ENCODE measurements at places on chromosomes 12 and 14.

GRCh38 chr12:116188581-116188980 lies 88.9 kb downstream of the MED13L start:
- DNase-seq = no peak

- no peak for DNase-seq
Measured at GRCh38 chr12:25771041-25771440, 187.4 kb upstream of the RASSF8 start.

DNA sequence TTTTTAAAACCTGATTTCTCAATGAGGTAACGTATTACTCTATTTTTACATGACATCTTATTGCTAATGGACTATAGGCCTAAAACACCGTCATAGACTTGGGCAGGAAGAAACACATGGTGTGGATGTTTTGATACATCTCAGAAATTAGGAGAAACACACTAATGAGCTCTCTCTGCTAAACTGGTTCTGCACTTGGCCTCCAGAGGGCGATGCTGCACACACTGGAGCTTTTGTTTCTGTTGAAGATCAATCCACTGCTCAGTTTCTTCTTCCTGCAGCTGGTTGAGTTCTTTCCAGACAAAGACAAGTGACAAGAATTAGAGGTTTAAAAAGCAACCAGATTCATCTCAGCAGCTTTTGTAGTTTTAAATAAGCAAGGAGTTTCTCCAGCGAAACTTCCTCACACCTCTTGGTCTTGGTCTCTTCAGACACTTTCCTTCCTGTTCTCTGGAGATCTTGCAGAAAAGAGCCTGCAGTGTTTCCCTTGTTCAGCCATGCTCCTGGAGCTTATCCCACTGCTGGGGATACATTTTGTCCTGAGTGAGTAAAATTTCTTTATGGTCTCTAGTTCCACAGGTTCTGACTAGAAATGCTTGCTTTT lies 178.5 kb upstream of the OR4E1 start:
- no peak for DNase-seq

DNA sequence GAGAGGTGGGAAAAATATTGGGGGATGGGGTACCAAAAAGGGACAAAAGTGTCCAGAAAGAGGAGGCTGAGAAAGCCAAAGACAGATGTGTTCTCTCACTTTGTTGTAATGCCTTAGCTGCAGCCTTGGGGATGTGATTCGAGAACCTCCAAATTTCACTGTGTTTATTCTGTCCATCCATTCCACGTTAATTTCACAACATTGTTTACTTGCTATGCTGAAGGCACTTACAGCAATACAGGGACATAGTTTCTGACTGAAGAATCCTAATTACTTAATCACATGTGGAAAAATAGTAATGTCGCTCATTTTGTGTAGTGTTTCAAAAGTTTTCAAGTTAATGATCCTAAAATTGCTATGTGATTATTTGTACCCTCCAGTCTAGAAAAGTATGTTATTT lies 146.2 kb upstream of the SLC38A2 start:
- DNase-seq = no peak

- DNase-seq = no peak
Measured at GRCh38 chr14:22408547-22408946, 180.5 kb downstream of the DAD1 start.

GRCh38 chr14:66085224-66085623 lies 400.9 kb upstream of the CCDC196 start:
- no peak for DNase-seq

DNA sequence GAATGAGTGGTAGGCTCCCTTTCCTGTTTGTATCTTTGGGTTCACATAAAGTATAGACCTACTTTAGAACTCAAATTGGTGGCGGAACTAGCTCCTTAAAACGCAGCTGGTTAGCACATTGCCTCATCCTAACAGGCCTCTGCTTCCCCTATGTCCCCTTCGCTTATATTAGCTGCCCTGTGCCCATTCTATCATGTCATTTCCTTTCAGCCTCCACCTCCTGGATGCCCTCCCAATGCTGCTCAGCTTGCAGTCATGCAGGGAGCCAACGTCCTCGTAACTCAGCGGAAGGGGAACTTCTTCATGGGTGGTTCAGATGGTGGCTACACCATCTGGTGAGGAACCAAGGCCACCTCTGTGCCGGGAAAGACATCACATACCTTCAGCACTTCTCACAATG lies 3.5 kb downstream of the DAZAP2 start:
- no peak for DNase-seq

DNA sequence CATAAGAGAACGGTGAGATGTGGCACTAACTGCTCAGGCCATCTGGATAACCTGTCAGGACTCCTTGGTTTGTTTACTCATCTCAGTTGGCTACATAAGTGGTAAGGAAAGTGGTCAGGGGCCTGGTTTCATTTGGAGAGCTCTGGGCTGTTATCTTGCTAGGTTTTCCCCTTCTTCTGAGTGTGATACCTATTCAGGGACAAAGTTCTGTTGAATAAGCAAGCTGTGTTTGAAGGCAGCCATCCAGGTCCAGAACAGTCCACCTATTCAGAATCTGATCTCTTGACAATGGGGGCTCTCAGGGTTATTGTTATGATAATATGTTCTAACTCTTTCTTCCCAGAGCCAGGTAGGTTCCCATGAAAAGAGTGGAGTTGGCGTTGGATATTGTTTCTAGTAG lies 194.9 kb downstream of the PAH start:
- no peak for DNase-seq

DNA sequence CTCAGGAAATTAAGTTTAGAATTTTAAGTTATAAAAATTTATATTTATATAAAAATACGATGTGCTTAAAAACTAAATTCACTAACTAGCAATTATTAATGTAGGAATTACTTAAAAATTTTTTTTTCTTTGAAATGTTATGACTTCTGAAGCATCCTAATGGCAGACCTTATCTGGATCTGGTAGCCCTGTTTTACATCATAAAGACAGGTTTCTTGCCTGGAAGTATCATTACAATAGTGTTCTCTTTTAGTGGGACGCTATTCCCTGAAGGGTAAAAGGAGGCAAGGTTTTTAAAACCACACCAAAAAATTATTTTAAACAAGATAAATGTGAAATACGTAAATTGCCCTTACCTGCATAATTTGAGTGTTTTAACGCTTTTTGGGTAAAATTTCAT lies 2.1 kb downstream of the WDR20 start:
- no peak for DNase-seq

DNA sequence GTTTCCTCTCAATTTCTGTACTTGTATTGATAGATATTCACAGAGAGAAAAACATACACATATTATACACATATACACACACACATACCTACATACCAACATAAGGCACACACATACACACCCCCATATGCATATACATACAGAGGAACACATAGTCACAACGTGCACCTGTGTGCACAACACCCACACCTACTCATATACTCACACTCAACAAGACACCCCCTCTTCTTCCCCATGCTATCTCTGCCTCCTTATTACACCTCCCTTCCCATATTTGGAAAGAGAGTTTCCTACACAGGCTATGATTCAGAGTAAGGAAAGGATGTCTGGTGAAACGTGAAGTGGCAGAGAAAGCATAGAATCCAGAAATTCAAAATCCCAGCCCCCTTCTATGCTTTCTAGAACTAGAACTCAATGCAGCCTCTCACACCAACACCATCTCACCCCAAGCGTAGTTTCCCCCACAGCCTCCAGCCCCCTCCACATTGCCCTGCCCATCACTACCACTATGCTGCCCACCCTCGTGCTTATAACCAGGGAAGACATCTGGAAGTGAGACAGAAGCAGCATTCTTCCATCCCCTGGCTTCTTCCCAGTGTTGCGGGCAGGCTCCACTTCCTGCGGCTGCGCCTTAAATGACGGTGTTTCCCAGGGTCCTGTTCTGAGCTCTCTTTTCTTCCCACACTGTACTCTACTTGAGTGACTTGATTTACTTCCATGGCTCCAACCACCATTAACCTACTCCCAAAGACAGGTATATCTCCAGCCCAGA lies 2.4 kb downstream of the RNASE8 start:
- DNase-seq = no peak

- DNase-seq = no peak
Measured at GRCh38 chr14:36505181-36505815, 14.7 kb downstream of the NKX2-1 start.

- DNase-seq = no peak
Measured at GRCh38 chr12:98514982-98515286, 456 bp upstream of the TMPO start.

DNA sequence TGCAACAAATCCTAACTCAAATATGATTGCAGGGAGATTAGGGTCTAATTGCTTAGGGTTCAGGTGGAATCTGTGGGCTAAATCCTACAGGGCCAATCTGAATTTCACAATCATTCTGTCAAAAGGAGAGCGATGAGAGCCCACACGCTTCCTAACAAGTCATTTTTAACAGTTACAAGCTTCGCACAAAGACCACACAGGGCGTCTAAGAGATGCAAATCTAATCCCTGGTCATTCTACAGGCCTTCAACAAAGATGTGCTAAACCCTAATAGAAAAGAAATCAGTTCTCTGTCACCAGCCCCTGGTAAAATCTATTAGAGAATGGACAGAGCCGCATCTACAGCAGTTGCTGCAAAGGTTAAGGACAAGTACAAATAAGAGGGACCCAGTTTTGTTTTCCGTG lies 15.3 kb downstream of the NKX2-1 start:
- no peak for DNase-seq

DNA sequence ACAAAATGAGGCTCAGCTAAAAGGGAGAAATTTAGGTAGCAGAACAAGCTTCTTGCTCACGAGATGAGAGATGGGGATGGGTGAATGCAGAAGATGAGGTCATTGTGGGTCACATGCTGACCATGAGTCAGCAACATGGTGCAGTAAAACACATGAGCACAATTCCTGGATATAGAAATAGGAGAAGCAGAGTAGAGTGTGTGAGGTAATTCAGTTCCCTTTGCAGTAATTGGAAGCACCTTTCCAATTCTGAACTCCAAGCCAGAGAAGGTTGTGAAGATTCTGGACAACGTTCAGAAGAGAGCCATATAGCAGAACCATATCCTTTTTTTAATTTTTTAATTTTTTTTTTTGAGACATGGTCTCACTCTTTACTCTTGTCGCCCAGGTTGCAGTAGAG lies 62.0 kb upstream of the LMNTD1 start:
- no peak for DNase-seq

DNA sequence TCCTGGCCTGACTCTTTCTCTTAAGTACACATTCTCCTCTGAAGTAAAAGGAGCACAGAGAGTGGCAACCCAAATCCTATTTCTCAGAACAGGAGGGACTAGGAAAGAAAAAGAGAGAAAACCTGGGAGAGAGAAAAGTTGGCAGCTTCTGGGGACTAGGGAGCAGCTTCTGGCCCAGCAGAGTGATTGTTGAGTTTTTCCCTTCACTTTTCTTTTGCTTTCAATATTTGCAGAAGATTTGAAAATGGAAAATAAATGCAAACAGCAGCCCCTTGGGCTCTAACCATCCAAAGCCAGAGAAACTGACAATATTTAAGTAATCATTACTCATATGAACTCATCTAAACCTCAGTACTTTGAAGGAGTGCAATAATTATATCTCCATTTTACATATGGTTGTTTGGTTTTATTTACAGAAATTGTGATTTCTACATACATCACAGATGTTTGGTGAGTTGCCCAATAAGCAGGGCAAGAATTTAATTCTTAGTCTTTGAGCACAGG lies 28.8 kb upstream of the IGF1 start:
- no peak for DNase-seq

Data from NCI-H1436 treated with DMSO at 0.1 percent for 48 hours (cell line).